Activated CD8-positive, alpha-beta memory T cell treated with anti-CD3 and anti-CD28 coated beads, Interleukin-2, amount 50 U/mL, for 4 hours (primary cell): ENCODE measurements at places on chromosomes 5 and 9.

DNA sequence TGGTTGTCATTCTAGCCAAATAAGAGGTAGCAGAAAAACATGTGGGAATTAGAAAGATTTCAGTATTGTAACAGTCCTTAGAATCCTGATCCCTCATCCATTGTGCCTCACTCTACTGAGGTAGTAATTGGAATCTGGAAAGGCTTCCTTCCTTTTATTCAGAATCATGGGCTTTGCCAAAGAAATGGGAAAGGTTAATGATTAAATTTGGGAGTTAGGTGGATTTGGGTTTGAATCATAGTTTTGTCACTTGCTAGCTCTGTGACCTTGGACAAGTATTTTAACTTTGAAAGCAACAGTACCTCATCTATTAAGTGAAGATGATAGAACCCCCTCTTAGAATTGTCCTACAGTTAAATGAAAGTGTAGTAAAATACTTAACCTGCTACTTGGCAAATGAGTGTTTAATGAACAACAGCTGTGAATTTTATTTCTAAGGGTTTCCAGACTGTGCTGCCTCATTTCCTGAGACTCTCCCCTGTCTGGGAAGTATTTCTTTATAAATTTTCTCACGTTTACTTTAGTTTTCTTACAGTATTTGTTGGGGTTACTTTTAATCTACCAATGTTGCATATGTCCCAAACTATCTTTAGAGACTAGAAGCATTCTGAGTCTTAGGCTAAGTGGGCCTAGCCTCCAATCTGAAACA lies 11.7 kb downstream of the SPDL1 start:
- DNase-seq = no peak

GRCh38 chr5:90932052-90932699 lies 373.6 kb downstream of the ADGRV1 start:
- DNase-seq = peak; percentile 17

DNA sequence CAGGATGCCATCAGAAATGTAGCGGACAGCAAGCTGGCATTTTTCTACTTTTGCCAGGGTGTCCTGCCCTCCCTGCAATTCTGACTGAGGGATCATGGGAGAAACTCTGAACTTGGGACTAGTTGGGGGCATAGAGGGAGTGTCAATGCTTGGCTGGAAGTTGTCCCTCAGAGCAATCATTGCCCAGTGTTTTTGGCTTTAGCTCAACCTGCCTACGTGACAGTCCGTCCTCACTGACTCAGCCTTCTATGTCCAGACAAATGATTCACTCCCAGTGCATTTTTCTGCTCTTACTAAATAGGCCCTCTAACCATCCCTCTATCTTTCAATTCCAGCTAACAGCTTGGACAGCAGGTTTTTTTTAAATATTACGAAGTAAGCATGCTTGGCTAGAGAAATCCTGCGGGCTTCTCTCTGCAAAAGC lies 627.4 kb downstream of the TLR4 start:
- DNase-seq = no peak

- no peak for DNase-seq
Observed at GRCh38 chr9:33813712-33814641, 3.0 kb upstream of the UBE2R2 start.

DNA sequence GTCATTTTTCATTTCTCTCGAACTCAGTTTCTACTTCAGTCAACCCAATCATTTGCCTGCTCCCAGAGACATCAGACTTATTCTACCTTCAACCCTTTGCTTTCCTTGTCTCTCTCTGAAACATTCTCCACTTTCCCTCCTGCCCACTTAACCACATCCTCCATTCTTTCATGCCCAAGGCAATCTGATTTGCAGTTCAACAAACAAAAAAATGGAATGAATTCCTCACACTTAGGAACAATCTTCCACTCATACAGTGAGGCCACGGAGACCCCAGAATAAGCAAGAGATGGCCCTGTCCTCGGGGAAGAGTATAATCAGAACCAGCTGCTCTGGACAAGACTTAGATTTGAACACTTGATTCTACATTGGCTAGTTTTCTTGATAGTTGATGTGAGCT lies 180.5 kb downstream of the RFK start:
- DNase-seq = no peak

DNA sequence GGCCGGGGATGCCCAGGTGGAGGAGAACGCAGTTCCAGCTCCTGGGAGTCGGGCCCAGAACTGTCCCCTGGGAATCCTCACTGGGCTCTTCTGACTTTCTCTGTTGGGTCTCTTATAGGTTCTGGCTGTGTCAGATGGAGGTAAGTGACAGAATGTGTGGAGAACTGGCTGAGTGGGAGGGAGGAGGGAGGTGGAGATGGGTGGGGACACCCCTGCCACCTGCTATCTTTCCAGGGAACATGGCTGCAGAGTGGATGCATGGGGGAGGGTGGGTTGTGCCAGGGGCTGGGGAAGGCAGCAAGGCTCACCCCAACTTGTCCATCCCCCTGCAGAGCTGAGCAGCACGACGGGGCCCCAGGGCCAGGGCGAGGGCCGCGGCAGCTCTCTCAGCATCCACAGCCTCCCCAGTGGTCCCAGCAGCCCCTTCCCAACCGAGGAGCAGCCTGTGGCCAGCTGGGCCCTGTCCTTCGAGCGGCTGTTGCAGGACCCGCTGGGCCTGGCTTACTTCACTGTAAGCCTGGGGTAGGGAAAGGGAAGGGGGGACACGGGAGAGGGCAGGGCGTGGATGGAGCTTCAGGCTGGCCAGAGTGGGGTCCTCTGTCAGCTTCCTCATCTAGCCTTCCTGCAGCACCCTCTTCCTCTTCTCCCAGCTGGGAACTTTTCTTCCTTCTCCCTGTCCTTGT lies 8.3 kb downstream of the RGS14 start:
- DNase-seq = no peak

GRCh38 chr5:43780586-43780985 lies 177.6 kb downstream of the NNT start:
- no peak for DNase-seq

DNA sequence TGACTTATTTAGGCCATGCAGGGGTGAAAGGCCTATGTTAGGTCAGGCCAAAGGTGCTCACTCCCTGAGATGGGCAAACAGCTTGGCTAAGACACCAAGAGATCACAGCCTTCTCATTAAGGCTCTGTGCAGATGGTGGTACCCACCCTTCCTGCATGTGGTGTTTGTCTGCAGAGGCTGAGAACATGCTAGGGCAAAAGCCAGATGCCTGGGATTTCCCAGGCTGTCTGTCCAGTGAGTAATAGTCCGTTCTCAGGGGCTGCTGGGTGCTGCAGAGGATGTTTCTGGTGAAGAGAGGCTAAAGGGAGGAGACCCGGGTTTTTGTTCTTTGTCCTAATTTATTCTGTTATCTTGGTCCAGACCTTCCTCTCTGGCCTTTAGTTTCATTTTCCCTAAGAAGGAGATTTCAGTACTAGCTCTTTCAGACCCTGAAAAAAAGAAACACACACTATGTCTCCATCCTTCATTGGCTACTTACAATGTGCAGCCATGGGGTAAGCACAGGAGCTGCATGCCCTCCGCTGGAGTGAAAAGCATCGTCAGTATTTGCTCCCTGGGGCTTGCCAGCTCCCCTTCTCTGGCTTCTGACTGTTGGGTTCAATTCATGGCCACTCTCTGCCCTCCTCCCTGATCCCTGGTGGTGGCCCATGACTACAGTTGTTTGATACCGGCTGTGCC lies 23.4 kb upstream of the GLRA1 start:
- no peak for DNase-seq

DNA sequence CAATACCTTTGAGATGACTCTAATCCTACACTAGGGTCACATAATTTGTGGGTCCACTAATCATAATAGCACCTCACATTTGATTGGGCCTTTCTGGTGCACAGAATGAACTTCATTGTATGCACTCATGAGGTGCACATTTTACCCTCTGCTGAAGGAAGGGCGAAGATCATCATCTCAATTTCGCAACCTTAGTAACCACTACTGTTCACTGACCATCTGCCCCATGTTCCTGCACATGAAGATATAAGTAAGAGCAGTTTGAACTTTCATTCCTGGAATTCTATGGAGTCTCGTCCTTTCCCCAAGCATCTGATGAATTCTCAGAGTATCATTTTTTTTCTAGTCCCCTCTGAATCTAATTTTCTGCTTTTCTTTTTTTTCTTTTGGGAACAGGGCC lies 21.2 kb downstream of the GAS1 start:
- DNase-seq = no peak

DNA sequence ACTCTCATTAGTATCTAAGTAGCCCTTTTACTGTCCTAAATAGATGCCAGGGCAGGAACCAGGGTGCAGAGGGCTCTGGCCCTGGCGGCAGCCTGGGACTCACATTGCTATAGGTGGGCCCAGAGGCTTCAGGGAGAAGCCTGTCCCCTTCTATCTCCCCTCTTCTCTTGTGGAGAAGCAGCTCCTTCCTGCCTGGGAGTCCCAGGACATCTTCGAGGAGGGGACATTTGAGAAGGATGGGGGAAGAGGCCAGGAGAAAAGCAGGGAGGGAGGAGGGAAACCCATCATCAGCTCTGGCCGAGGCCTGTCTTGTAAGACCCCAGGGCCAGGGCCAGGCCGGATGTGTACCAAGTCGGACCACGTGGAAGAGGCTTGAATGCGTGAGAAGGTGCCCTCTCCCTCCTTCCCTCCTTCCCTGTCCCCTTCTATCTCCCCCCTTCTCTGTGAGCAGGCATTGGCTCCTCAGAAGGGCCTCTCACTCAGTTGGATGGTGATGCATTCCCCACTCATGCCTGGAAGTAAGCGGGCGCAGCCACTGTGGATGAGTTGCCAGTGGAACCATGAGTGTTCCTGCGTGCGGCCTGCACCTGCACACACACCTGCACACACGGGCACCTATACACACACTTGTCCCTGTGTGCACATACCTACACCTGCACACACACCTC lies 20.7 kb upstream of the LPCAT1 start:
- DNase-seq = no peak

DNA sequence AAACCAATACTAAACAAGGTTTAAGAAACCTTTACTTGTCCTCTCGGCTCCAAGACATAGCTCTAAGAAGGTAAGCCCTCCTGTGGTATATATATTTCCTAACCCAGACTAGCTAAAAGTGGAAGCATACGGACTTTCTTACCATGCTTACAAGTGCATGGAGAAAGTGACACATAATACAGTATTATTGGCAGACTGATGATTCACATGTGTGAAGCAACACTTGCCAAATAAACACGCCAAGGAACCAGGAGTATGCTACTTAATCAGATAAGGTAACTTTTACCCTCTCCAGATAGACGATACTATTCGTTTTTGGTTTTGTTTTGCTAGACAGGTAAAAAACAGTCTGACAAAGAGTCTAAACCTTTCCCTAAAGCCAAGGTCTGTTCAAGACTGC lies 264.1 kb downstream of the MLLT3 start:
- no peak for DNase-seq
